ENCODE measurements at places on chromosomes 4 and X.
A peak's percentile ranks its signal among the peaks of the same experiment; 100 is the strongest.

GRCh38 chr4:158255727-158256324 is 45.5 kb downstream of the TMEM144 start:
- no peaks in the 10 kb centered on the region for H3K27me3 ChIP-seq
- H3K4me1 ChIP-seq = peaks cover 5% of the 10 kb centered on the region
- no peak overlapping the region for H3K4me3 ChIP-seq
- H3K27ac ChIP-seq = no peak overlapping the region

GRCh38 chr4:12016729-12017128 is 588.0 kb upstream of the HS3ST1 start:
- H3K4me1 ChIP-seq = no peaks in the 10 kb centered on the region
- H3K4me3 ChIP-seq = no peak overlapping the region
- H3K36me3 ChIP-seq = no peaks in the 10 kb centered on the region
- no peak overlapping the region for H3K27ac ChIP-seq
- no peaks in the 10 kb centered on the region for H3K27me3 ChIP-seq
- no peak for DNase-seq

DNA sequence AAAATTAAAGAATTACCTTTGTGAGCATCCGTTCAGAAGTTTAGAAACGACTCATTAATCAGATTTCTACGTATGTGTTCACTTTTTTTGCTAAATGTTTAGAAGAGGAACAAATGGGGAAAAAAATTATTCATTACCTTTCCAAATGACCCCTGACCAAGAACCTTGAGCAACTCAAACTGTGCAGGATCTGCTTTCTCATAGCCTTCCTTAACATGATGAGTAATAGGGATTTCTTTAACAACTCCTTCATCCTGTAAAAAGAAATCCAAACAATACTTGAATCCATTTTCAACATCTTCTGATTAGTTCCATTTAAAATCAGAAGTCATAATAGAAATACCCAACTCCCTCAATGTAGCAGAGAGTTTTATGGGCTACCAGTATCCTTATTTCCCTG is 32.1 kb downstream of the RPS6KA6 start:
- H3K4me1 ChIP-seq = no peaks in the 10 kb centered on the region
- H3K27me3 ChIP-seq = no peaks in the 10 kb centered on the region
- DNase-seq = no peak
- H3K4me3 ChIP-seq = no peak overlapping the region
- no peak overlapping the region for H3K27ac ChIP-seq
- no peaks in the 10 kb centered on the region for H3K36me3 ChIP-seq

DNA sequence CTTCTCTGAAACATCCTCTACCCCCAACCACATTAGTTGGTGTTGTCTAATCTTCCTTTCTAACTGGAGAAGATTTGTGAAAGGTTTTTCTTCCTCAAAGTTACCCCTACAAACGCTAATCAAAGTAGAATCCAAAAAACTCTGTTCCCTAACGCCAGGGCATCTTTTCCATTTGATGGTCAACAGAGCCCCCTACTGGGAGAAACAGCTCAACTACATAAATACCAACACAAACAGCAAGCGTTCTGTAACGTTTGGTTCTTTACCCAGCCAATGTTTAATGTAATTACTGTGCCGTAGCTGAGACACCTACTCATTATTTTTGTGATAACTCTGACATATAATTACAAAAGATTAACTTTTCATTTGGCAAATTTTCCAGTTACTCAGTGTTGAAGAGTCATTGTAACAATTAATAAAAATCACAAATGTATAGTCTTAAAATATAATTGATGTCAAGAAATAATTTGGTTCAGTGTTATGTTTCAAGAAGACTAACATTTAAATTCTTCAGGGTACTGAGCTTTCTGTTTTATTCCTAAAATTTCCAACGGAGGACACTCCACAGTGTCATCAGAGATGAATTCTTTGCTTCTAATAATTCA is 94.9 kb upstream of the TBC1D9 start:
- peak; percentile 69 for DNase-seq
- peaks cover 5% of the 10 kb centered on the region for H3K4me1 ChIP-seq
- H3K36me3 ChIP-seq = no peaks in the 10 kb centered on the region
- H3K4me3 ChIP-seq = no peak overlapping the region
- H3K27ac ChIP-seq = no peak overlapping the region
- H3K27me3 ChIP-seq = peaks cover 2% of the 10 kb centered on the region

DNA sequence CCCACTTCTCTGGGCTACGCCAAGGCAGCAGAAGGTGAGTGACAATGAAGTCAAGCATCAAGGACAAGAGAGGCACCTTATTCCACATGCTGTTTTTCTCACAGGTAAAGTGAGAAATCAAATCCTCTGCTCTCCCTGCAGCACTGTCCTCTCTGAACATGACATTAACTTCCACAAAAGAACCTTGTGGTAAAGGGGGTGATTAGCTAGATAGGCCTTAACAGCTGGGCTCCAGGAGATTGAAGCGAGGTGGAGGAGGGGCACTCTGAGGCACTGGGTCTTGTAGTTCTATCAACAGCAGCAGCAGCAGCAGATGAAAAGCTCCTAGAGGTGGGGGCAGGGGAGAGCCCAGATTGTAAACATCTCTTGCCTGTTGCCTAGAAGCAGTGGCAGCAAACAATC is 96.8 kb upstream of the CXXC4 start:
- H3K4me3 ChIP-seq = no peak overlapping the region
- H3K27me3 ChIP-seq = no peaks in the 10 kb centered on the region
- DNase-seq = no peak

GRCh38 chrX:12894074-12895030 is 12.1 kb upstream of the TLR8 start:
- DNase-seq = peak; percentile 53
- no peaks in the 10 kb centered on the region for H3K36me3 ChIP-seq
- peaks cover 76% of the 10 kb centered on the region for H3K4me1 ChIP-seq
- no peak overlapping the region for H3K27ac ChIP-seq

DNA sequence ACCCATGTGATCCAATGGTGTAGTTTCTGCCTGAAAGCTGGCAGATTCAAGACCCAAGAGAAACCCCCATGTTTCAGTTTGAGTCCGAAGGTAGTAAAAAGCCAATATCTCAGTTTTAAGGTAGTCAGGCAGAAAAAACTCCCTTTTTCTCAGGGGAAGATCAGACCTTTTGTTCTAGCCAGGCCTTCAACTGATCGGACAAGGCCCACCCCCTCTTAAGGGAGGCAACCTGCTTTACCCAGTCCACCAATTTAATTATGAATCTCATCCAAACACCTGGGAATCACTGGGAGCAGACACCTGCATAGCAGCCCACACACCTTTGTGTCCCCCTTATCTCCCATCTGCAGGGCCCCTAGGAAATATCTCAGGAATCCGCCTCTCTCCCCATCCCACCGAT is 322.0 kb downstream of the STK32B start:
- H3K4me3 ChIP-seq = no peak overlapping the region
- no peaks in the 10 kb centered on the region for H3K4me1 ChIP-seq

DNA sequence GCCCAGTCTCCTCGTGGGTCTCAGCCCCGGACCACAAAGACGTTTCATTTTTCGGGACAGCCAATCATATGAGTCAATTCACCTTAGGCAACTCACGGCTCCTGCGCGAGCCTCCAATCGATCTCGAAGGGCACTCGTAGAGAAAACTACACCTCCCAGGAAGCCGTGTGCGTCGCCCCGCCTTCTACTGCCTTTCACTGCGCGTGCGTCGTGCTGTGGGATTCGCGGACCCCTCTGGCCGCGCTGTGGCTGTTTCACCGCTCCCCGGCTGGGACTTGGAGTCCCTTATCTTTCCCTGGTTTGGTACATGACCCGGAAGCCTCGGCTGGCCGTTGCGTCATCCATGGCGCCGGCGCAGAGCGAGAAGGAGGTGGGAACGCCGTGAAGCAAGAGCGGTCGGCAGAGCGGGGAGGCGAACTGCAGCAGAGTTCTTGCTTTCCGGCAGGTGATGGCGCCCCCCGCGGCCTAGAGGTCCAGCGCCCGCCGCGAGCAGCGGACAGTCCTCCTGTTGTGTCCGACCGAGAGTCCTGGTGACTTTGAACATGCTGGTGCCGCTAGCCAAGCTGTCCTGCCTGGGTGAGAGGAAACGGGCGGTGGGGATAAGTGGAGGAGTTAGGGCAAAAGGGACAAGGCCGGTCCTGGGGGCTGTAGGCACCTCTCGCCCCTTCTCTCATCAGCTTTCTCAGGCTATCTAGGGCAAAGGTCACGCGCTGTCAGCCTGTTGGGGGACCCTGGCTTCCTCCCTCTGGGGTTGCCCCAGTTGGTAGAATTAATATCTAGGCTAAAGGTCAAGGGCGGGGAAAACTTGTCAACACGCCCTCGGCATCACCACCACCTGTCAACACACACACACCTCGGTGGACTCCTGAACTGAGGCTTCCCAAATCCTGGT is at the start of gene ETFDH:
Gene ETFDH, plus strand, starts transcription at position 382 of the 892 bp plus-strand sequence. Its CDS starts 161 bp downstream, at position 543.
- H3K36me3 ChIP-seq = no peaks in the 10 kb centered on the region
- H3K27me3 ChIP-seq = no peaks in the 10 kb centered on the region
- peak within 1 kb of the TSS; percentile 95 for H3K27ac ChIP-seq

- H3K4me1 ChIP-seq = no peaks in the 10 kb centered on the region
- no peak overlapping the region for H3K27ac ChIP-seq
- no peak for DNase-seq
- no peaks in the 10 kb centered on the region for H3K36me3 ChIP-seq
- no peaks in the 10 kb centered on the region for H3K27me3 ChIP-seq
Measured at GRCh38 chr4:124177647-124178425, 534.7 kb downstream of the ANKRD50 start.

GRCh38 chrX:34893741-34894140 is 48.9 kb upstream of the FAM47B start:
- H3K4me1 ChIP-seq = no peaks in the 10 kb centered on the region
- no peak overlapping the region for H3K27ac ChIP-seq
- no peaks in the 10 kb centered on the region for H3K36me3 ChIP-seq

- peak overlapping the region; percentile 10 for H3K27ac ChIP-seq
- no peaks in the 10 kb centered on the region for H3K36me3 ChIP-seq
- no peaks in the 10 kb centered on the region for H3K27me3 ChIP-seq
- no peak overlapping the region for H3K4me3 ChIP-seq
- no peak for DNase-seq
Measured at GRCh38 chr4:85495621-85496020, 20.7 kb downstream of the ARHGAP24 start.
